ENCODE measurements at places on chromosomes 1 and 21.
A peak's percentile ranks its signal among the peaks of the same experiment; 100 is the strongest.

DNA sequence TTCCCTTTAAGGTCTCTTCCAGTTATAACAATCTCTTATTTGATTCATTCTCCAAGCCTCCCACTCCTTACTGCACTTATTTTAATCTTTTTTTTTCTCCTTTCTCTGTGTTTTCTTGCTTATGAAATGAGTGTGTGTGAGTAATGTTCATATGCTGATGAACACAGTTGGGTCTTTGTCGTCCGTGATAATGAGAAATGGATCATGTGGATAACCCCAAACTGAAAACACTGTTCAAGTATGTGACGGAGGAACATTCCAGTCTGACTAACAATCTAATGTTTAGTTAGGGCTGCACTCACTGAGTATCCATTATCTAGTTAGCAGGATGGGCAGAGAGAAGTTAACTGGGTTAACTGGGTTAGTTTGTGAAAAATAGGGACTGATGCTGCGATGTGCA lies 253.1 kb upstream of the DUSP10 start:
- peak; percentile 14 for DNase-seq

- no peak for DNase-seq
Measured at GRCh38 chr1:157659576-157660247, 40.9 kb downstream of the FCRL3 start.

GRCh38 chr1:233652526-233652925 lies 38.6 kb downstream of the KCNK1 start:
- DNase-seq, result no peak

DNA sequence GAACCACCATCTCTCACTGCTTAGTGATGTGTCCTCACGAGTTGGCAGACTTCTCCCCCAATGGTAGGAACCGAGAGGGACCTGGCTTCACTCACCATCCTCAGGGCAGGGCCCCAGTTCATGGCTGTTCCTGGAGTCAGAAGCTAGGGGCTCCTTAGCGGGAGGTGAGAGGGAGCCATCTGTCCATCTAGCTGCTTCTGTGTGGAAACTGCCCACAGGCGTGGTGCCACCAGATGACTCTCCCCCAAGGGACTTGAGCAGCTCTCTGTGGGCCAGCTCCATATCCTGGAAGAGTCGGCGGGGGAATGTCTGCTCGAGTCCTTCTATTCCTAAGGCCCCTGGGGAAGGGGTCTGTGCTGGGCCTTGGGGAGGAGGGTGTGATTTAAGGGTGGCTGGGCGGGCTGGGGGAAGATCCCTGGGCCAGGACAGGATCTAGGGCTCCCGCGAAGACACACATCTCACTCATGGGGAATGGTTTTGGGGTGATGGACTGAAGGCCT lies 16.3 kb downstream of the LRRC71 start:
- DNase-seq, result no peak

DNA sequence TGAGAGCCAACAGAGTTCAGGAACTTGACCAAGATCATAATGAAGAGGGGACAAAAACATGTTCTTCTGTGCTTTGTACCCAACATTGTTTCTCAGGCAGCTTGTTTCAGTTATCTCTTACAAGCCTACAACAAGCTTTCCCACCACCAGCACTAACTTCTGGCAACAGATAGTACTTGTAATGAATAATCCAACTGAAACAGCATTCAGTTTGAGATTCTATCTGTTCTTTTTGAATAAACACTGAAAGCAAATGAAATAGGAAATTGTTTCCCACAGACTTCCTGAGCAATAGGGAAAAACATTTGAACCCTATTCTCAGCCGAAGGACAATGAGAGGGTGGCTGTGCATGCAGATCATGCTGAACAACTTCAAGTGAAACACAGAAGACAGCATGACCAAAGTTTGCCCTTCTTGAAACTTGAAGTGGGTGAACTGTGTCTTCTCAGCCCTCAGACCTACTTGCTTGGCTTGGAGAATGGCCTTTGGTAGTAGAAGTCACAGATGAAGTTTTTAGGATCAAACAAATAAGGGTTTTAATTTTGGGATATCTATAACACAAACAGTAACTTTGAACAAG lies 11.2 kb upstream of the HOOK1 start:
- no peak for DNase-seq

- peak; percentile 4 for DNase-seq
Measured at GRCh38 chr1:155974208-155975115, 3.9 kb downstream of the ARHGEF2 start.

DNA sequence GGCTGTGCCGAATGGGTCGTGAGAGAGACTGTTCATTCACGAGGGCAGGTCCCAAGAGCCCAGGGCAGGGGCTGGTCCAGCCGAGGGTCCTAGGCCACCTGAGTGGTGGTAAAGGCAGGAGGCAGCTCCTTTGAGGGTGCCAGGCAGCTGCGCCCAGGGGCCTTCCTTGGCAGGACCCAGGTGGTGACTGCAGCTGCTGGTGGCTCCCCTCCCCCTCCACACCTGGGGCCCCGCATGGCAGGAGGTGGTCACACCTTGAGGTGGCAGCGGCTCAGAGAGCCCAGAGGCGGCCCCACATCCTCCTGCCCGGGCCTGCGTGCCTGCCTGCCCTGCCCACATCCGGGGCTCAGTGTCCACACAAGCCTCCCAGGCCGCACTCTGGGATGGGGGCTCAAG lies 9.8 kb upstream of the PLCH2 start:
- no peak for DNase-seq

DNA sequence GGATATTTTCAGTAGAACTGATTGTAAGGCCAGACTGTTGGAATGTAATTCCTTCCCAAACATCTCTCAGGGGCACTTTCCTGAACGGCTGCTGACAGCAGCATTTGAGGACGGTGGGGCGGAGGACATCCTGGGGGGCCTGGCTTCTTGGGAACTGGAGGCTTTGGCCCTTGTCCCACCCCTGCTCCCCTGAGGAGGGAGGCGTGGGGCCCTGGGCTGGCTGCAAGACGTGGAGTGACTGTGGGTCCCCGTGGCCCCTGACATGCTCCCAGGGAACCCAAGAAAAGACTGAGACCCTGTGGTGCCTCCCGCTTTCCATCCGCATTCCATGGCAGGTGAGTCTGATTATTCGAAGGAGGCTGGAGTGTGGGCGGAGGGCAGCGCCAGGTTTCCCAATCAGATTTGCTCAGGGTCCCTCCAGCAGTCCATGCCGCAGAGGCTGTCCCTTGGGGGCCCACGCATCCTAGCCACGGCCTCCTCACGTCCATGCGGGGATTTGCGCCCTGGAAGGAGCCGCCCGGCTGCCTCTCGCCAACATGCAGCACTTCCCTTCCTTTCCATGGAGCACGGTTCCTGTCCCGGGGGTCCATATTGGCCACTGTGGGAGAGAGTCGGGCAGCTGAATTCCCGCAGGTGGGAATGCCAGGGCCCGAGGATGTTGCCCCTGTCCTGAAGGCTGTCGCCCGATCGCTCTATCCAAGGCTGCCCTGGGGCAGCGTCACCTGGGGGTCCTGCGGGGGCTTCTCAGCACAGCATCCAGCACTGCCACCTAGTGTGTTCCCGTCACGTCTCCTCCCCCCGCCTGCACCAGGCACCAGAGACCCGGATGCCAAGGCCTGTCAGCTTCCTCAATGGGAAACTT lies 69.0 kb downstream of the FAAP20 start:
- DNase-seq, result no peak

DNA sequence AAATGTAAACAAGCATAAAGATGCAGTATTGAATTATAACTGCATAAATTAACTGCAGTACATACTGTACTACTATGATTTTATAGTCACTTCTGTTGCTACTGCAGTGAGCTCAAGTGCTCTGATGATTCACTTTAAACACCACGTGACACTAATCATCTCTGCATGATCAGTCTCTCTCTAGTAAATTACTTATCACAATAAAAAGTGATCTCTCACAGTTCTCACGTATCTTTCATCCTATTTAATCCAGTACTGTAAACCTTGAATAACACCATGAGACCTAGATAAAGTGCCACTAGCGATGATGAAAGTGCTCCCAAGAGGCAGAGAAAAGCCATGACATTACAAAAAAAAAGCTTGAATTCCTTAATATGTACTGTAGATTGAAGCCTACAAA lies 1242.0 kb downstream of the AMY1C start:
- no peak for DNase-seq

GRCh38 chr1:67677408-67677807 lies 7.6 kb upstream of the GADD45A start:
- no peak for DNase-seq

DNA sequence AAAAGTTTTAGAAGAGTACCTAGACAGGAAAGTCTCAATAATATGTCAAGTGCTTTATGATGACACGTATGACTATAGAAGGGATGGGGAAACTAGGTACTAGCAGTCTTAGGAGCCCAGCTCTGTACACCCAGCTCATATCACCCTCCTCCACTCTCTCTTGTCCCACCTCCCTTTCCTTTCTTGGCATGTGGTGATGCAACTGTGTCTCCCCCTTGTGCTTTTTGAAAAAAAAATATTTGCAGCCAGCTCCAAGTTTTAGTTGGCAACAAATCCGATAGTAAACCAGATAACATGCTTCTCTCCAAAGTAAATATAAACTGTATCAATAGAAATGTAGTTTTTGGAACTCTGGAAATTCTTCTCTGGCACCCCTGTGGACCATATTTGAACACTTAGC lies 280.7 kb downstream of the PDE4B start:
- DNase-seq, result no peak

DNA sequence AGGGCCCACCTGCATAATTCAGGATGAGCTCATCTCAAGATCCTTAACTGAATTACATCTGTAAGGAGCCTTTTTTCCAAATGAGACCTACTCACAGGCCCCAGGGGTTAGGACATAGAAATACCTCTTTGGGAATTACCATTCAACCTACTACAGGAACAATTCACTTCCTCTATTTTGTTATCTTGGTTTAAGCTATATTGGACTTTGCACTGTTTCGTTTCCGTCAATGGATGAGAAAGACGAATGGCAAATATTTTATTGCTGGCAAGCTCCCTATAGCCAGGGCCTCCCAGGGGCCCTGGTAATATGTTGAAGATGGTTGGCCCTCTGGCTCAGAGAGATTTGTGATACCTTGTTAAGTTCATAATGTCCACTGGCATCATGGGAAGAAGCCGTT lies 384.2 kb upstream of the DUSP10 start:
- no peak for DNase-seq

DNA sequence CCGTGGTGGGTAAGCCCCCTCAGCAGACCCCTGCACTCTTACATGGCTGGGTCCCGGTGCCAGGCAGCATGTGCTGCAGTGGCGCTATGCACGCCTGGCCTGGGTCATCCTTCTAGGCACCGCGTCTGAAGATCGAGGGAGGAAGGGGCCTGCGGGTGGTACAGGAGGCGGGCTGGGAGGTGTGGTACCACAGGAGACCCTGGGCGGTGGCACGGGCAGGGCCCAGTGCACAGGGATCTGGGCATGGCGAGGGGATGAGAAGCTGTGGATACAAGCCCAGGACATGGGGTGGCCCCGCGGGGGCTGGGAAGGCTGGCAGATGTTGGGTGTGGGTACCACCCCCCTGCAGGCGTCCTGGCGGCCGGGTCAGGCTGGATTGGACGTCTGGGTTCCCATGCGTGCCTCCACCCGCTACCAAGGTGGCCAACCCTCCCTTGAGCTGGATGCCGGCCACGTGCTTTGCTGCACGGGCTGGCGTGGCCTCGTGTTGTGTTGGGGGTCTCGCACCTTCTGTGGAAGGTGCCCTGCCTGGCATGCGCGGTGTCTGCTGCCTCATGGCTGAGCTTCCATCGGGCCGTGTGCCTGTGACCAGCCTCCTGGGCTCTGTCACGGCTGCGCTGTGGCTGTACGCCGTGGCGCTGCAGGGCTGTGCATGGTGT lies 19.7 kb downstream of the CFAP410 start:
- DNase-seq, result no peak

DNA sequence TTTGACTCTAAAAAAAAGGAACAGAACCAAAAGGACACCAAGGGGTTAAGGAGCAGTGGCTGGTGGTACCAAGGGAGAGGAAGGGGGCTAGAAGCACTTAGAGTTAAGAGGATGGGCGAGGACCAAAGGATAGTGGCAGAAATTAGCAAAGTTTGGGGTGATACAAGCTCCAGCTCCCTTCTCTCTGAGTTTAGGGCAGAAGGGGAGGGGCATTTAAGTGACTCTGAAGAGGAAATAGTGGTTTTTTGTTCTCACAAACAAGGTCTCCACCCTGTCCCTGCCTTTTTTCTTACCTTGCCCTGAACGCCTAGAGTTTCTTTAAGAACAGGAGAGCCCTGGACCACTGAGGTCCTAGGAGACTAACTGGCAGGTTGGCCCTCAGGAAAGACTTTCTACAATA lies 3.3 kb downstream of the CDC42SE1 start:
- DNase-seq, result no peak

- no peak for DNase-seq
Measured at GRCh38 chr1:220787069-220787619, 431 bp downstream of the MTARC1 start.

GRCh38 chr1:117106478-117106877 lies 15.1 kb downstream of the TRIM45 start:
- no peak for DNase-seq

DNA sequence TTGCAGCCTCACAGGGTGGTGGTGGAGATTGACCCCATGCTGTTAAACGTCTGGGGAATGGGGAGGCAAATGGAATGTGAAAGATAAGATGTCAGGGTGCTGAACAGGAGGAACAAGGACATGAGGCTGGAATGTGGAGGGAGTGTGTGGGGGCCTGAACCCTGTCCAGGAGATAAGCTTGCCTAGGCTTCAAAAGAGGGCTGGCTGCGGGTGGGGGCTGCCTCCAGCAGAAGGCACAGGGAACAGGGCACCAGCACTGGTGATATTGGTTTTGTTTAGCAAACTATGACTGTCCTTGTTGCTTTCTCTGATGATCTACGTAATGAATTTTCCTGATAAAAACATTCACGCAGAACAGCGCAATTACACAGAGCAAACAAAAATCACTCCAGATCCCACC lies 52.4 kb upstream of the LRP8 start:
- DNase-seq, result no peak

- DNase-seq, result no peak
Measured at GRCh38 chr1:115757326-115757725, 11.2 kb downstream of the CASQ2 start.

DNA sequence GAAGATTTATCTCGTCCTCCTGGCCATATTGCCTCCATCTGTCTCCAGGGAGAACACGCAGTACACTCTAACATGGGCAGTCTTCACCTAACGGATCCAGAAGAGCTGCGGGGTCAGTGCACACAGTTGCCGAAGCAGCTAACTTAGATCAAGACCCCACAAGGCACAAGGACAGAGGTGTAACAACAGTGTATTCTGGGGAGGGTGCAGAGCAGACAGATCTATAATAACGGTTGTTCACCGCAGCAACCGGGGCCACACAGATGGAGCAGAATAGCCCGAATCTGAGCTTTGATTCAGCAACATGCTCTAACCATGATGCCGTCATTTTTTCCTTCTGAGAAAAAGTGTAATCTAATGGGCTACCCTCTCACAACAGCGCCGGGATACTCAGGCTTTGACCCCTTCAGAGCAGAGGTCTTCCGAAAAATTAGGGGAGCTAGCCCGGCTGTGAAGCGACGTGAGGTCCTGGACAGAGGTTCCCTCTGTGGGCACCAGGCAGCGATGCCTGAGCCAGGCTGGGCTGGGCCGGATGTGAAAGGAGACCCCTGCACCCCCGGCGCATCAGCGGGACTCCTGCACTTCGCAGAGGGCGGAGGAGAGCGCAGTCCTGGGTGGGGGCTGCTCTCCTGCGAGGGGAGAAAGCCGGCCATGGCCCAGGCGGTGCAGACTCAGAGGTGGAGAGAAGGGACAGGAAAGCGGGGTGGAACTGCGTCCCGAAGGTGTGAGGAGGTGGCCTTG lies 57.5 kb downstream of the BCL9 start:
- no peak for DNase-seq
